ENCODE measurements at places on chromosomes 16 and 17.

GRCh38 chr17:67639555-67639954, 78.2 kb upstream of the NOL11 start:
- DNase-seq, result no peak

- no peak for DNase-seq
Observed at GRCh38 chr17:73027130-73027741, 65.3 kb downstream of the SLC39A11 start.

GRCh38 chr17:4105232-4105631, 37.6 kb downstream of the ZZEF1 start:
- no peak for DNase-seq

DNA sequence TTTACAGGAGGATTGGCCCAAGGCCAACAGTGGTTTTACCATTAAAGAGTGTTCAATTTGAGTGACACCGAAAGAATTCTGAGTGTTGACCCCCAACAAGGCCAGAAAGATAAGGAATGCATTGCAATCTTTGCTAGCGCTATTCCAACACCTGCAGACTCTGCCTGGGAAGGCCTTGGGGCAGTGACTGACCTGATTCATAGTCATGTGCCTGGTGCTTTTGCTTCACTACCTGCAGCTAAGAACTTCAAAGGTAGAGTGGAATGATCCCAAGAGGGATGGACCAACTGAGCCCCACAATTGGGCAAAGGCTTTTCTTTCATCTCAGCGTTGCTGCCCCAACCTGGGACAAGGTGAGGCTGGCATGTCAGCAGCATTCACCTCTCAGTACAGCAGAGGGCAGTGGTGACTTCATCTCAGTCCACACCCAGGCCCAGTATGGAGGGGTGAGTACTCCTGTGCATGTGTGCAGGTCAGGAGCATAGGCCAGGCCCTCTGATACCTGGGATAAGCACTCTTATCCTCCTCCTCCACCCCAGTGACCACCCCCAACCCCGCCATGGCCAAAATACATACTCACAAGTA, 149.6 kb upstream of the GNAO1 start:
- no peak for DNase-seq

GRCh38 chr17:21161498-21162393, 35.0 kb downstream of the DHRS7B start:
- no peak for DNase-seq
